ACHN (cell line): ENCODE measurements at places on chromosomes 7 and 10.
A peak's percentile ranks its signal among the peaks of the same experiment; 100 is the strongest.

DNA sequence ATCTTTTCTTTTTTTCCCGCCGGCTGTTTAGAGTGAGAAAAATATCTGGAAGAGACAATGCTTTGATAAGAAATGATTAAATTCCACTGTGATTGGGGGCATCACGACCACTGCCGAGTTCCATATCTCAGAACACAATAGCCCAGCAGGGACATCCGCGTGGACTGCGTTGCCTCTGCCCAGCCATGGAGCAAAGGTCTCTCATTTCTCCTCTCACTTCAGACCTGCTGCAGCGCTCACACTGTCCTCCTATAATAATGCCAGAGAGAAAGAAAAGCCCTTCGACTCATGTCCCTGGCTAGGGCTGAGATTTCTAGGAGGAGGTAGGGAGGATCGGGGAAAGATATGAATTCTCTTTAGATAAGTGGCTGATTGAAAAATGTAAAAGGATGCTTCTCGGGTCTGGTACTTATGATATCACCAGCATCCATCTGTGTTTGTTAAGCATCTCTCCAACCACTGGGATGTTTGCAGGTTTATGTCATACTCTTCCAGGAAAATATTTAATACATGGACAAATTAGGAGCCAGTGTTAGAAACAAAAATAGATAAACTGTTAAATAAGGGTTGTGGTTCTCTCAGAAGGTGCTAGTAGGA is 472.9 kb upstream of the AKR1E2 start:
- DNase-seq = peak; percentile 34

DNA sequence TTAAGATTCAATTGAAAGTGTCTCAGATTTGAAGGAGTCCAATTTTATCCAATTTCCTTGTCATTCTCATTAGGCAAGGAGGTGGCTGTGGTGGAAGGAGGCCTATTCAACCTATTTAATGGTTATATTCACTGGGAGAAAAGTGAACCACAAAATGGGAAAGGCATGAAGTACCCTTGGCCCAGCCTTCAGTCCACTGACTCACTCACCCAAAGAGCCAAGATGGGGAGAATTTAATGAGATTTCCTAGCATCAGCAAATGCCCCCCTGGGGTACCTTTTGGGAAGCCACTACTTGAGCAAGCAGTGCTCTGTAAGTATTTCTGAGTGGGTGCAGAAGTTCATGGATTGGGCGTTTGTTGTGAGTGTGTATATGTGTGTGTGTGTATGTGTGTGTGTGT is 144.1 kb downstream of the NRP1 start:
- DNase-seq = no peak

- no peak for DNase-seq
These were observed 594.9 kb upstream of the IGFBP3 start for GRCh38 chr7:46515844-46516590.

DNA sequence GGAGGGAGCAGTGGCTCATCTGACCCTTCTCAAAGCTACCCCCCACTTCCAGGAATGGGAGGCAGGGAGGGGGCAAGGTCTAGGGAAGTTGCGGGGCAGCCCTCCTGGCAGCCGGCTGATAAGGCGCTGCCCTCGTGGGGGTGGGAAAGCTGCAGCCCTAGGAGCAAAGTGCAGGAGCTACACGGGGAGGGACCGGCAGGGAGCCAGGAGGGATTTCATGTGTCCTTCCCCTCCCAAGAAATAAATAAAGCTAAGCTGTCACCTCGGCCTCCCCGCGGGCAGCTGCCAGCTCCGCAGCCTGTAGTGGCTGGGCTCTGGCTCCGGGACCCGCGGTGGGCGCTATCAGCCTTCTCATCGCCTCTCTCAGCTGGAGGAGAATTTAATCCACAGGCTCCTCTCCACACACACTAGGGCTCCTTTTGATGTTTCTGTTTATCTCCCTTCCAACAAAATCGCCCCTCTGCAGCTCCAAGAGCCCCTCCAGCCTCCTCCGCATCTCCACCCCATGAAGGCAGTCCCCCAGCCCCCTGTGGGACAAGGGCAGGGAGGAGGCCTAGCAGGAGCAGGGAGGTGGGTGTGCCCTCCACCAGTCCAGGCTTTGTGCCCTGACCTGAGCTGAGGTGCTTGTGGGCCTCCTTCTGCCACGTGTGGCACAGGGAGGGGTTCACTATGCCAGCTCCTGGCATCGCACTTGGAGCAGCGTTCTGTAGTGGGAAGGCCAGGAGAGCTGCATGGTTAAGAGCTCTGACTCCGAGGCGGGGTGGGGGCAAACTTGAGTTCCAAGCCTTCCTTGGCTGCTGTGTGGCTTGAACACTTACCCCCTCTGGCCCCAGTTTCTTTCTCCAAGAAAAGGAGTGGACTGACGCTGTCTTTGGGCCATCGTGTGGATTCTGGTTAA is 80.5 kb downstream of the C10orf105 start:
- no peak for DNase-seq

- no peak for DNase-seq
These were observed 85.3 kb upstream of the RPA3 start for GRCh38 chr7:7803715-7804178.

DNA sequence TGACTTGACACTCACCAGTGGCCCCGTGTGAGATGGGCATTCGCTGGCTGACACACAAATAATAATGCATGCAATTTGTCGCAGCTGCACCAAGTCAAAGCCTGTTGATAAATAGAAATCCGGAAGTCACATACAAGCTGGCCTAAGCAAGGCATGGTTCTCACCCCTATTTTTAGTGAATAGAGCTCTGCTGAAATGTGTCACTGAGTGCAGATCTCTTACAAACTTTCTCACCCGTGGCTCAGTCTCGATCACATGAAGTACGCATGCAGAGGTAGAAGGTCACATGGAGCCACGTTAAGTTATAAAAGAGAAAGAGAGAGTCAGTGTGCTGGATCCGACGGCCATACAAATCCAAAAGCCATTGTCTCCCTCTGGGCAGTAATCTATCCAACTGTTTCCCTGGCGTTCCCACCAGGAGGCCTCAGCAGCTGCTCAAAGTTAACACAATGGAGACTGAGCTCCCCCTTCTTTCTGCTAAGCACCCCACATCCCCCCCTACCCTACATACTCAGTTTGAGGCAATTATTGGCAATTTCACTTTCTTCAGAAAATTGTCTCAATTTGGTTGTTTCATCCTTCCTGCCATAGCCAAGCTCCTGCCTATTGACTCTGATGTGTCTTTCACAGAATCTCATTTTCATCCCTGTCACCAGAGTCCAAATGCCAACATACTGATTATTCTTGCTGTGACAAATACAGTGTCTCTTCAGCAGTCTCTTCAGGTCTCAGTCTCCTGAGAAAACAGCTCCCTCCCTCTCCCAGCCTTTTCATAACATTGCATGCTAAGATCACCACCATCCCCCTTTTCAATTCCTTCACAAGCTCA is 473.3 kb upstream of the NRP1 start:
- no peak for DNase-seq

DNA sequence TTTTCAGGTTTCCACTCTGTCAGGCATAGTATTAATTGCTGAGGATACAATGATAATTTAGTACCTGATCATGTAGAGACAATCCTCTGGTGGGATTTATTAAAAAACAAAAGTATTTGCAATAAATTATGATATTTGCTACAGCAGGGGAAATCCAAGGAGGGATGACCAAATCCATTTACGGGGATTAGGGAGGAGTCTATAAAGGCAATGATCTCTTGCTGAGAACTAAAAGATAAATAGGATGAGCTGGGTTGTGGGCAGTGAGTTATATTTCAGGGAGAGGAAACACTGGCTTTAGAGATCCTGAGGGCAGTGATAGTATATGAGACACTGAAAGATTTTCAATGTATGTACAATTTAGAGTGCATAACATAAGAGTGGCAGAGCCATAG is 305.5 kb downstream of the GPR37 start:
- no peak for DNase-seq

- no peak for DNase-seq
These were observed 2.2 kb upstream of the MBLAC1 start for GRCh38 chr7:100124301-100125230.

GRCh38 chr7:46059308-46060020 is 138.4 kb upstream of the IGFBP3 start:
- DNase-seq = no peak

DNA sequence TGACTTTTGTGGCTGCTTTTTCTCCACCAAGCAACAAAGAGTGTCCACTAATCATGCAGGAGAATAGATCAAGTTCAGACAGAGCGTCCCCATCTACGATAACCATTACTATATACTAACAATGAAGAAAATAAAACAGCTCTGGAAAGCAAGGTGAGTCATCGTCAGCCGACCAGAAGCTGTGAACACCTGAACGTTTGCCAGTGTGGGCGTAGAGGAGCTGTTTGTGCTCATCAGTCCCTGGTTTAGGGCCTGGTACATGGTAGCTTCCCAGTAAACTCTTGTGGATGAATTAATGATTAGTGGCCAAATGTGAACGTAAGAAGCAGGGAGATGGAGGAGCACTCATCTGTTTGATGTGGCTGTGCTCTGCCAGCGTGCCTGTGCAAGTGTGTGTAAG is 180.7 kb downstream of the EVX1 start:
- DNase-seq = peak; percentile 15
